ENCODE measurements at places on chromosomes 1 and 21.

DNA sequence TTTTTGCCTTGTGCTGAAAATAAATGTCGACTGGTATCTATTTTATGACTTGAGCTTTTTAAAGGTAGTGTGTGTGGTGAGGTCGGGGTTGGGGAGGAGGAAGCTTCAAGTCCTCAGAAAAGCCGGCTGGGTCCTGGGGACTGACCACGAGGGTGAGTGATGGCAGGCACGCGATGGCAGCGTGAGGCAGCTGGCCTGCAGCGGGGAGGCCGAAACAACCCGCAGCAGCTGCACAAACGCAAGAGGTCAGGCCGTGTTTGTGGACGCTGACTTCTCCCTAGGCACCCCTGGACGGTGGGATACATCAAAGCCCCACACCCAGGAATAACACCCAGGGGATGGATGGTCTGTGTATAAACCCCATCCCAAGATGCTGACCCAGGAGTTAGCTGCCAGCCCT, 51.4 kb downstream of the ZBTB18 start:
- DNase-seq = no peak

DNA sequence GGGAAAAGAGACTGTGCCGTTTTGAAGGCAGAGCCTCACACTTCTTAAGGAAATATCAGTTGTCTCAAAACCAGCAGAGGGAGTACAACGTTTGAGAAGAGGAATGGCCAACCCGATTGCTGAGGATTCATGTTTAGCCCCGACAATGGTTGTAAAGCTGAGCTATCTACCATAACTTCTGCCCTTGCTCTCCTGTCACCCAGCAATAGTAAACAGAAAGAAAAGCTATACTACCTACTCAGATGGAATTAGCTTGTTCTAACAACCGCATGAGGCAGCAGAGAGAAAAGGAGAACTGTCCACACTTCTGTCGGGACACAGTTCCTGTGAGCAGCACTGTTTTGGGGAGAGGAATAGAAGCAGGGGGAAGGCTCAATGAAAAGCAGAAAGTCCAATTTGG, 91.2 kb downstream of the SLC45A1 start:
- no peak for DNase-seq

DNA sequence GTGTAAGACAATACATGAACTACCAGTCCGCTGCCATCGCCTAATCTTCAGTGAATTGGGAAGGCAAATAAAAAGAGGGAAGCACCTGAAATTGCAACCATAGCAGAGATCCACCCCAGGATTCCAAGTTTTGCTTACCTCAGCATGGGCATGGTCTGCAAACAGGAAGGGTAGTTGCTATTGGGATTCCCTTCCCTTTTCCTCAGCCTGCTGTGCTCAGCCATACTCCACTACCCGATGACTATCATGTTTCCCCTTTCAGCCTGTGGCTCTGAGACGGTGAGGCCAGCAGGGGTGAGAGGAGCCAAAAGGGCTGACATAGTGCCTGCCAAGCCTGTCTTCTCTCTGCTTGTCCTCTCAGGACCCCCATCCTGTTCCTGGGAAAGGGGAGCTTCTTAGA, 64.2 kb downstream of the GPR137B start:
- no peak for DNase-seq

DNA sequence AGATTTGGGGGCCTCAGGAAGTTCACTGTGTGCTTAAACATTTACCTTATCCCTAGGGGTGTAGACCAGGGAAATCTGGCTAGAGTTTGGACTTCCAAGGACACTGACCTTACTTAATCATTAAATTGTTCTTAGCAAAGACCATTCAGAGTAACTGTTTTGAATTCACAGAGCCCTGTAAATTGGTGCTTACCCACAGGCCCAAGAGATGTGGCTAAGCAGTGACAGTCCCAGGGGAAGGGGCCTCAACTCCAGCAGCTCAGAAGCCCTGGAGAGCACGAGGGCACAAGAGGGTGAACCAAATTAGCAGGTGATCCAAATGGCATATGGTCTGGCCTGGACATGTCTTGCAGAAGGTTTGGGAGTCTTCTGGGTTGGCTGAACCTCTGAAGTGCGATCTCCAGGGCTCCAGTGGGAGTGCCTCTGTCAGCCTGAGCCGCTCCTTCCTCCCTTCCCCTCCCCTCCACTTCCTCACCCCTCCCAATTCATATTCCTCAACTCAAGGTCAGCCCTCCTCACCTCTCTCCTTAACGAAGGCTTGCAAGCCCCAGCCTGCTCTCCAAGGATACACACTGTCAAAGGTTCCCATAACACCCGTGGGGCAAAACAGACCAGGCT, 4.3 kb downstream of the PAQR7 start:
- peak; percentile 59 for DNase-seq

DNA sequence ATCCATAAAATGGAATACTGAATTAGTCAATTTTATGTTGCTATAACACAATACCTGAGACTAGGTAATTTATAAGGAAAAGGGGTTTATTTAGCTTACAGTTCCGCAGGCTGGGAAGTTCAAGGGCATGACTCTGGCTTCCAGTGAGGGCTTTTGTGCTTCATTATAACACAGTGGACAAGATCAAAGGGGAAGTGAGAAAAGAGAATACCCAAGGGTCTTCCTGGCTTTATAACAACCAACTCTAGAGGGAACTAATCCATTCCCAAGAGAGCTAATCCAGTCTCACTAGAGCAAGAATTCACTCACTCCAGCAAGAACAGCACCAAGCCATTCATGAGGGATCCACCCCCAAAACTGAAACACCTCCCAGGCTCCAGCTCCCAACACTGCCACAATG, 3.1 kb downstream of the KIFAP3 start:
- no peak for DNase-seq

GRCh38 chr21:42228709-42229220, 9.8 kb downstream of the ABCG1 start:
- DNase-seq = no peak

GRCh38 chr1:43345120-43345519, 7.5 kb downstream of the MPL start:
- DNase-seq = no peak

DNA sequence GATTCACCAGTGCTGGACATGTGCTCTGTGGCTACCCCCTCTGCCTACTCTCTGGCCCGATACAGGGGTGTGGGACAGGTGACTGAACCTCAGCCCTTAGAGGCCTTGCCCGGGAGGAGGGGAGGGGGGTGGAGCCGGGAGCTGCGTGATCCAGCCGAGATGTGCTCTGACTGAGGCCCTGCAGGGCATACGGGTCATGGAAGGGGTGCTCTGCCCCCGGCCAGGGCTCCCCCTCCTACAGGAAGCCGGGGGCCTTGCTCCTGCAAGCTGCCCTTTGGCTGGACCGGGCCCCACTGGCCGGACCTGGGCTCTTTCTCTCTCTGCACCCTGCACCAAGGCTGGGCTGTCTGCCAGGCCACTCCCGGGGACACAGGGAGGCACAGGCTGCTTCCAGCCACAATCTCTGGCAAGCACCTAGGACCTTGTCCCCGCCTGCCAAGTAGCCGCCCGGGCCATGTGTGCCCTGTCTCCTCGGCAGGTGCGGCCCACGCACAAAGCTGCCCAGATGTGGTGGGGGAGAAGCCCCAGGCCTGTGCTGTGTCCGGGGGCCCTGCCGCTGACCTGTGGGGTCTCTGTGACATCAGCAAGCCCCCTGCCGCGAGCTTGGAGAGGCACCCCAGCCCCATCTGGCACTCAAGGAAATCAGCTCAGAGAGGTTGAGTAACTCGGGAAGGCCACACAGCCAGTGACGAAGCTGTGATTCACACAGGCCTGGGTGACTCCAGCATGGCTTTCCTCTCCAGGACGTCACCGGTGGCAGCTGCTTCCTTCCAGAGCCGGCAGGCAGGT, 1.5 kb downstream of the SCNN1D start:
- DNase-seq = peak; percentile 35

- no peak for DNase-seq
Observed at GRCh38 chr1:34359411-34359810, 182.7 kb downstream of the C1orf94 start.

DNA sequence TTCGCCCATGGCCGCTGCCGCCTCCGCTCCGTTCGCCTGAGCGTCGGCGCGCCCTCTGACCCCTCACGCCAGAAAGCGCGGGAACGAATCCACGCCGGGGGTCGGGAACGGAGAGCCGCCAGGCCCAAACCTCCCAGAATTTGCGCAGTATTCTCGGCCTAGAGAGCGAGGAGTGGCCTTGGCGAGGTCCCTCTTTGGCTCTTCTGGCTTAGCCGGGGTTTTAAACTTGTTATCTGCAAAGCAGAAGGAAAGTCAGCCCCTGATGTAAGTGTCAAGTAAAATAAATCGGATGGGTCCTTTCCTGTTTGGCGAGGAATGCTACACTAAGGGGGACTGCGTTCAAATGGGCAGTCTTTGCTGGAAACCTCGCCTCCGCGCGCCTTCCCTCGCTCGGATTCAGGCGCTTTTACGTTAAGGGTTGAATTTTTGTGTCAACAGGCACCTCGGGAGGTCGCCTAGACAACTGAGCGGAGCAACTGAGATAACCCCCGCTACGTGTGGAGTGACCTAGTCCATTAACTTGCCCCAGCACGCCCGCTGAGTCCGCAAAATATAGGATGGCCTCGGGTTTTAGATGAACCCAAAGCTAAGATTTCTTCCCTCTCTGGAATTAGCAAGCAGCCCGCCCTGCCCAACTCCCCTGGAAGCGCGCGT, 1.1 kb downstream of the HSF2BP start:
- no peak for DNase-seq

DNA sequence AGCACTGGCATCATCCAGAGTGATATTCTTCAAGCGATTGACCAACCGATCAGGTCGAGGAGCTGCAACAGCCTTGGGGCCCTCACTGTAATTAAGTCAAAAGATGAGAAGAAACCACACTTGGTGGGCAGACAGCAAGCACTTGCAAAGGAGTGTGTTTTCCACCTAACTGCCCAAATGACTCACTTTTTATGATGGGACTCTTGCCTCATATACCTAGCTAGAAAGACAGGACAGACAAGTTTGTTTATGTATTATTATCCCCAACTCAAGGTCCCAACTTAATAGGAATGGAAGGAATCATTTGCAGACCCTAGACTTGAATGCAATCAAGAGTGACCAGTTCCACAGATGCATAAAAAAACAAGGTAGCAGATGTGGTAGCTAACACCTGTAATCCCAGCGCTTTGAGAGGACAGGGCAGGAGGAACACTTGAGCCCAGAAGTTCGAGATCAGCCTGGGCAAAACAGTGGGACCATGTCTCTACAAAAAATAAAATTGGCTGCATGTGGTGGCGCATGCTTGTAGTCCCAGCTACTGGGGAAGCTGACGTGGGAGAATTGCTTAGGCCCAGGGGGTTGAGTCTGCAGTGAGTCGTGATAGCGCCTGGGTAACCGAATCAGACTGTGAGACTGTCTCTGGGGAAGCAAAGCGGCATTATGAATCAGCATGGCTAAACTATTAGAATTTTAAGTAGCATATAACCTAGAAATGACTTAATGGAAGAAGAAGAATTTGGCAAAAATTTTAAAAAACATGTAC, 2.3 kb upstream of the NRAS start:
- DNase-seq = no peak

DNA sequence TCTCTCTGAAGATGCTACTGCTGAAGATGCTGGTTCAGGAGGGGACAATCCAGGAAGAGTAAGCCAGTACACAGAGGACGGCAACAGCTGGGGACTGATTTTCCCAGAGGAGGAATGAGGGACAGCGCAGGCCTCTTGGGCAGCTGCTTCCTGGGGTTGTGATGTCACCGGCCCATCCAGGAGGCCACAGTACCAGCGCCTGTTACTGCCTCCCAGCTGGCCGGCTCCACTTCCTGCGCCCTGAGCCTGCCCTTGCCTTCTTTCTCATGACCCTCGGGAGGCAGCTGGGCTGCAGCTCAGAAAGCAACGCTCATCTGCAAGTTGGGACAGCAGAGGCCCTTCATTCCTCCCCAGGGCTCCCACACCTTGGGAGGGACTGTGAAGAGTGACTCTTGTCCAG, 21.9 kb upstream of the ID3 start:
- DNase-seq = no peak

GRCh38 chr1:207883104-207883651, 27.7 kb downstream of the CD34 start:
- no peak for DNase-seq

- DNase-seq = no peak
Observed at GRCh38 chr1:156619582-156619955, 354 bp downstream of the HAPLN2 start.

DNA sequence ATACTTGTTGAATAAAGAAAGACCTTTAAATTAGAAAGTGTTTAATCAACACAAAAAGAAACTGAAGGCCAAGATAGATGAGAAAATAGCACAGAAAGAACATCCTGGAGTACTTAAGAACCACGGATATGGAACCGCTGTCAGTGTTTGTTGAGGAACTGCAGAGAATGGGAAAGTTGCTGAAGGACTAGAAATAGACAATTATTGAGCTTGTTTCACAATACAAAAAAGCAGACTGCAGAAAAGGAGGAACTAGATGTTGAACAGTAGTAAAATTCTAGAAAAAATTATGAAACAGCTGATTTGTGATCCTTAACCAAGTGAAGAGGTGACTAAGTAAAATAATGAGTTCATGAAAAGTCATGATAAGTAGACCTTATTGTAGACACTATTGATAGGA, 29.7 kb downstream of the MYSM1 start:
- no peak for DNase-seq

- no peak for DNase-seq
Observed at GRCh38 chr21:46624050-46624449, 11.4 kb upstream of the PRMT2 start.

DNA sequence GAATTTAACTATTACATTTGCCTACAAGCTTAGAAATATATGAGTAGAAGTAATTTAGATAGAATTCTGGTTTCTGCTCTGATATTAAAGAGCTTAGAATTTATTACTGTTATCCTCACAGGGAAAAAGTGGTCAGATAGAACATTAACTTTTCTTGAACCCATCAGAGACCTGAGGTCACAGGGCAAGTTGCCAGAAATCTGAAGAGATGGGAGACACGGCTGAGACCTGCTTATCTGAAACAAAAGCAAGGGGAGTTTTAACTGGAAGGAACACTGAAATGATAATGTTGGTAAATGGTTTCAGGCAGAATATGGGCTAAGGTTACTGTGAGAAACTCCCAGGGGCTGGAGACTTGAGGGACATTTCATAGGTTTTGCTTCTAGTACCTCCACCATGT, 28.0 kb upstream of the USP25 start:
- DNase-seq = no peak

DNA sequence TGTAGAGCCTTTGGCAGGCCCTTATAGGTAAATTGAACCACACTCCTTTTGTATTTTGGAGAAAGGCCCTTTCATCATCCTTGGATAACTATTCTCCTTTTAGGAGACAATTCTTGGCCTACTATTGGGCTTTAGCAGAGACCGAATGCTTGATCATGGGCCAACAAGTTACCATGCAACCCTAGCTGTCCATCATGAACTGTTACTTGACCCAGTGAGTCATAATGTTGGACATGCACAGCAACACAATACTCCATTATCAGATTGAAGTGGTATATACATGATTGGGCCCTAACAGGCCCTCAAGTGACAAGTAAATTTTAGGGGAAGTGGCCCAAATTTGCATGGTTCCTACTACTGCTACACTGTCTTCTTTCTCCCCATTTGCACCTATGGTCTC, 84.4 kb downstream of the CATSPERE start:
- DNase-seq = no peak

DNA sequence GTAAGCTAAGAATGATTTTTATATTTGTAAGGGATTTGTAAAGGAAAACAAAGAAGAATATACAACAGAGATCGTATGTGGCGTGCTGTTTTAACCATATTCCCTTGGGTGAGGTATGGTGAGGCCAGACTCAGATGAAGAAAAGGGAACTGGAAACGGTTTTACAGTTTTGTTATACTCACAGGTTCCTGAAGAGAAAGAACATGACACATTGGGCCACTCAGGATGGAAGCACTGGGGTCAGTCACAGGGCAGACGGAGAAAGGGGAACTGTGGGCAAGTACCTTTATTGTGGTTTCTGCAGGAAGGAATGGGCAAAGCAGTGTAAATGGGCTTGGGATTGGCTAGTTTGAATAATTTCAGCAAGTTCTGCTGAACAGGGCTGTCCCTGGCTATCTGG, 177.4 kb downstream of the LBR start:
- no peak for DNase-seq
